Right forelimb (tissue), 1 donor: ENCODE measurements at places on chromosomes 2 and 18.

DNA sequence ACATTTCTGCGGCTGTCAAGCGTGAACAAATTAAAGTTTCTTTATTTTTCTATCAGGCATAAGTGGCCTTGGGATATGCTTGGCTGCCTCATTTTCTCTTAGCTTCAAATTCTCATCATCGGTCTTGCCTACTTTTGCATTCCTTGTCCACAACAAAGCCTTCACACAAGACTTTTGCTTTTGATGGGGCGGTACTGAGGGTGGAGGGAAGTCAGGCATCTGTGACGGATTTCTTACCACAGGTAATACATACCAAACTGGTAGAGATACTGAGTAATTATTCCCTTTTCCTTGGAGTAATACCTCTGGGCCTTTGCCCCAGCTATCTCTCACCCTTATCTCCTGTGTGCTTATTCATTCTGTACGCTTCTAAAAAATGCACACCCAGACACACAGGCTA lies 468.3 kb upstream of the RGPD4 start:
- no peak for DNase-seq

- DNase-seq, result no peak
Measured at GRCh38 chr2:237868631-237869342, 9.4 kb downstream of the RAMP1 start.

DNA sequence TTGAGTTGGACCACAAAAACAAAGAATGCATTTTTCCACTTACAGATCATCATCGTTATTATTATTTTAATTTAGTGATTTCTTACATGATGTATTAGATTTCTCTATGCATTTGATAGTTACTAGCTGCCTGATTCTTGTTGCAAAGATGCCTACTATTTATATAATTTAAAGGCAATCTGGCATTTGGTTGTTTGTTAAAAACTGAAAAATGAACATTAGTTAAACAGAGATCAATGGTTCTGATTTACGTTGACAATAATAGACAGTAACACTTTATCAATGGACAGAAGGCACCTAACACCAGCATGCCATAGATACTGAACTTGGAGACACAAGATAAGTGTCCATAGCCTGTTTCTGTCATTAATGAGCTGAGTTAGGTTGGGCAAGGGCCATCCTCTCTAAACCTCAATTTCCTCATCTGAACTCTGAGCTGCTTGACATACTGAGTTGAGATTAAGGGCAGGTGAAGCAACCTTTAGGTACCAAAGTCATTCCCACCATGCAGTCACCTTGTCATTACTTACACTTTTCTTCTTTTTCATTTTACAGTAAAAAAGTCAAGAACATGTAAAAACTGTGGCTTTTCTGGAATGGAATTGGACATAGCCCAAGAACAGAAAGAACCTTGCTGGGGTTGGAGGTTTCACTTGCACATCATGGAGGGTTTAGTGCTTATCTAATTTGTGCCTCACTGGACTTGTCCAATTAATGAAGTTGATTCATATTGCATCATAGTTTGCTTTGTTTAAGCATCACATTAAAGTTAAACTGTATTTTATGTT lies 3.1 kb downstream of the CCL20 start:
- no peak for DNase-seq

GRCh38 chr18:49725809-49726674 lies 87.3 kb downstream of the ACAA2 start:
- DNase-seq, result peak; percentile 85

- DNase-seq, result no peak
Measured at GRCh38 chr2:223585666-223586065, 16.5 kb downstream of the SCG2 start.

GRCh38 chr2:10392951-10393639 lies 55.0 kb downstream of the ODC1 start:
- no peak for DNase-seq

DNA sequence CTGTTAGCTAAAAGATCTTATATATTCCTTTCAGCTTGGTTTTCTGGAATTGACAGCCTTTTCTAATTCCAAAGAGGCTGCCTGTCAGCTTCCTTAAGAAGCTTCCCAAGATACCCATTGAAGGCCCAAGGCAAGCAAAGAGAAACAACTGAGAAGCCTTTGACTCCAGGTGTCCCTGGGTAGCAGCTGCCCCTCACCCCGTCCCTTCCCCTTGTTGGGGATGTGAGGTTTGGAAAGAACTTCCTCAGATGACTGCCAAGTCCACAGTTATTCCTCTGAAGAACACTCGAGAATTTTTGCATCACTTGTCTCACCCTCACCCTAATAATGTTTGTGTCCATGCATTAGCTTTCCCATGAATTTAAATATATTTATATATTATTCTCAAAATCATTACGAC lies 13.3 kb downstream of the MAPRE3 start:
- no peak for DNase-seq

- no peak for DNase-seq
Measured at GRCh38 chr2:141482697-141483096, 648.1 kb downstream of the LRP1B start.

DNA sequence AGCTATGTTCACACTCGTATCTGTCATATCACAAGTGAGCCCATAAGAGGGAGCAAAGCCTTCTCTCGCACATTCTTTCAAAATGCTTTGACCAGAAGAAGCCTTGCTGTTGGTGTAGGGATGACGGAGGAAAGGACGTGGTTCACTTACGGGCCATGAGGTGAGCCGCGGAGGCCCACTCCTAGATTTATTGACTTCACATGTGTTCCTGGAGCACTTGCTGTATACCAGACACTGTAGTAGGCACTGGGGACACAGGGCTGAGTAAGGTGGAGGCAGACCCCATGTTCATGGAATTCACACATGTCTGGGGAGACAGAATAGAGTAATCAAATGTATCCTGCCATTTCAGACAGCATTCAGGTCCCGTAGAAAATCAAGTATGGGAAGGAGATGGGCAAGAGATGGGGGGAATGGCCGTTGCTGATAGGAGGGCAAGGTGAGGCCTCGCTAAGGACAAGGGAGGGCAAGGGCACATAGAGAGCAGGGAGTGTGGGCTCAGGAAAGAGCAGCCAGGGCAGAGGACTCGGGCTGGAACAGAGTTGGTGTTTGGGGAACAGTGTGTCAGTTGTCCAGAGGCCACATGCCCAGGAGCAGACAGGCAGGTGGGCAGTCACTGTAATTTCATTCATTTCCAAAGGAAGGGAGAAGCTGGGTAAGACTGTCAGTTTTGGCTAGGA lies 182.2 kb downstream of the LDLRAD4 start:
- no peak for DNase-seq

DNA sequence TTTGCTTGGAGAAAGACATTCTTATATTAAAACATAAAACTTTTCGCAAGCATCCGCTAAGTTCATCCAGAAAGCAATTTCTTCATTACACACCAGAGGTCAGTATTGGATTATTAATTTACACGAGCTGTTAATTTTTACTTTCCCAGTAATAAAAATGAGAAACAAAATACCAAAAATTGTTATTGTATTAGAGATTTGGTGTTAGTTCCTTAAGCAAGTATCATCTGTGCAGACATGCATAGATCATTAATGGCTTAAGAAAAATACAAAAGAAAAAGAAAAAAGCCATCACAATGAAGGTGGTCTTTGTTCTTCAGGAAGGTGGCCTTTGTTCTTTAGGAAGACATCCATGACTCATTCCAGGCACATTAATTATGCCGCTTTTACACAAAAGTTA lies 53.6 kb upstream of the HNMT start:
- DNase-seq, result no peak

DNA sequence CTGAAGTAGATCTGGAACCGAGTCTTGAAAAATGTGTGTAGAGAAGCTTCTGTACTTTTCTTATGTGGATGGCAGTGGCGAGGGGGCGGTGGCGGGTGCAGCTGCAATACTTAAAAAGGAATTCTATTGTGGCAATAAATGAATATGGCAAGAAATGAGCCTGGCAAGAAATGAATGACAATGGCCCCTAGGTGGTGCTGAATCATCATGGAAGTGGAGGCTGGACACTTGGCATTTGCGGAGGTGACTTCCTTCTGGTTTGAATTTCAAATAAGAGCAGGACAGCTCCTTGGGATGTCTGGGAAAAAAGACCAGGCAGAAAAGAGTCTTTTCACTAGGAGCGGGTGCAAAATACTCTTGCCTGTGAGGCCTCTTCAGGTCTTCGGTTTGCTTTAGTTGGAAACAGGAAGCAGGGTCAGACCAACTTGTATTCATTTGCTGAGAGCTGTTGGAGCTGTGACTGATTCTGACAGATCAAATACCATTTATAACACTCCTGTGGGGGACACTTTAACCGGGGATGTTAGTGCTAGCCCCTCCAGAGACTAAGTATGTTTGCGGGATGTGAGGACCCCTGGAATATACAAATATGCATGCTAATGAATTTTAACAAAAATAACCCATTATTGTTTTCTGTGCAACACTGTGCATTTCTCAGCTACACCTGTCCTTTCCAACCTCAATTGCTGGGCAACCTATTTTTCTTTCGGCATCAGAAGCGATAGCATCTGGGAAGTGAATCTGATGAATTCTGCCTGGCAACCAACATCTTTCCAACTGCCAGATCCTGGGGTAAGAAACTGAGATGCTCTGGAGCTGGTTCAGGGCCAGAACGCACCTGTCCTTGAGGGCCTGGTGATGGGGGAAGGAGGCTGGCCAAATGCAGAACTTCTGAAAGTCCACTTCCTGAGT lies 35.4 kb downstream of the FASTKD2 start:
- peak; percentile 82 for DNase-seq

GRCh38 chr2:127463155-127463991 lies 45.1 kb downstream of the PROC start:
- peak; percentile 83 for DNase-seq

GRCh38 chr18:69469444-69469919 lies 68.8 kb downstream of the DOK6 start:
- DNase-seq, result no peak

- no peak for DNase-seq
Measured at GRCh38 chr2:166106431-166107015, 21.3 kb downstream of the SCN1A start.

- DNase-seq, result no peak
Measured at GRCh38 chr2:159088906-159089305, 120.5 kb downstream of the TANC1 start.

DNA sequence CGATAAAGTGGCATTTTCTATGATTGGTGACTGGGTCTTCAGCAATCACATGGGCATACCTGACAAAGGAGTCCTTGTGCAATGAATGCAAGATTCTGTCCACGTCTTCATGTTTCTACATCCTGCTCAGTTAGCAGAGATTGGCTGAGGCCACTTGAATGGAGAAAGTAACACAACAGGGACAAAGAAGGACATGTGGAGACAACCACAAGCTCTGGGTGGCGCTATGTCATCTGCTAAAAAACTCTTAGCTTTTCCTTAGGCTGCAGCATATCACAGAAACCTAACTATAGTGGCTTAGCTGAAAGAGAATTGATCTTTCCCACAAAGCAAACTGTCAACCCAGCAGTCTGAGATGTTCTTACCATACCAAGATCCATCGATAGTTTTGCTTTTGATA lies 1109.7 kb downstream of the SOCS6 start:
- DNase-seq, result peak; percentile 46

DNA sequence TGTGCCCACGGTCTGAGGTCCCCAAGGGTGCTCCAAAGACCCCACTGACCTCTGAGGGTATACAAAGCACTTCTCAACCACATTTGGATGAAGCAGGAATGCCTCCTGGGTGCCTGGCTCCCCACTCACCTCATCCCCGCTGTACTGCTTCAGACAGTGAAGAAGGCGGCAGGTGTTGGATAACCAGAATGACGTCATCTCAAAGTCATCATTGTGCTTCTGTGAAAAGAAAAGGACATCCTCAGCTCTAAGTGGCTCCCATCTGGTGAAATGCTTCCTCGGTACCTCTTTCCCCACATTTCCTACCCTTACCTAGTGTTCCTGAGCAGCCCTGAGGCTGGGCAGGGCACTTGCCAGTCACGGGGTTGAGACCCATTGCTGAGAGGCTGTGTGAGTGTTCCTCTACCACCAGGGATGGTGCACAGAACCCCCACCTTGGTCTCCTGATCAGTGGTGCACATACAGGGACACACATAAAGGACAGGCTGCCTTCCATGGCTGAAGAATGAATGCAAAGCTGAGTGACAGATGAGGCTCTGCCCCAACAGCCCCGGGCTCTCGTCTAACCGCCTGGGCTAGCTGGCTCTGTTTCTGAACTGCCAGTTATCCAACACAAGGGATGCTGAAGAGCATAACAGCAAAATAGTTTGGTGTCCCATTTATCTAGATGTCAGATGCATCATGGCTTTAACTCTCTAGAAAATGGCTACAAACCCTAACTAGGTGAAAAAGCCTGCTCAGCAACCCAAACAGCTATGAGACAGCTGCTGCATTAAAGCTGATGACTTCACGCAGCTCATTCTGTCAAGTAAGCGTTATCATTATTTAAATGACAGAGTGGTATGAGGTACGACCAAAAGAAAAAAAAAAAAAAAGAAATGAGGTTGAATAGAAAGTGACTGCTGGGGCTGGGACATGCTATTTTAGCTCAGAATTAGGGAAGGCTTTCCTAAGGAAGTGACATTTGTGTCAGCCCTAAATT lies 28.2 kb upstream of the ACAA2 start:
- DNase-seq, result peak; percentile 15

GRCh38 chr2:231701456-231702373 lies 6.6 kb upstream of the PTMA start:
- DNase-seq, result no peak

- DNase-seq, result no peak
Measured at GRCh38 chr18:49880661-49881060, 67.3 kb upstream of the ACAA2 start.

GRCh38 chr2:65164426-65164891 lies 34.6 kb upstream of the RAB1A start:
- no peak for DNase-seq

- no peak for DNase-seq
Measured at GRCh38 chr2:96950381-96951124, 35.8 kb downstream of the FAM178B start.

- DNase-seq, result no peak
Measured at GRCh38 chr2:200779214-200779613, 32.5 kb upstream of the BZW1 start.

GRCh38 chr2:235977445-235977844 lies 190.7 kb downstream of the GBX2 start:
- DNase-seq, result no peak

- no peak for DNase-seq
Measured at GRCh38 chr18:10300739-10301138, 153.7 kb upstream of the APCDD1 start.

GRCh38 chr2:182666674-182667314 lies 49.3 kb upstream of the DNAJC10 start:
- no peak for DNase-seq

GRCh38 chr18:78999939-79000338 lies 20.3 kb downstream of the SALL3 start:
- DNase-seq, result no peak

GRCh38 chr18:11909061-11909455 lies 941 bp upstream of the MPPE1 start:
- no peak for DNase-seq

DNA sequence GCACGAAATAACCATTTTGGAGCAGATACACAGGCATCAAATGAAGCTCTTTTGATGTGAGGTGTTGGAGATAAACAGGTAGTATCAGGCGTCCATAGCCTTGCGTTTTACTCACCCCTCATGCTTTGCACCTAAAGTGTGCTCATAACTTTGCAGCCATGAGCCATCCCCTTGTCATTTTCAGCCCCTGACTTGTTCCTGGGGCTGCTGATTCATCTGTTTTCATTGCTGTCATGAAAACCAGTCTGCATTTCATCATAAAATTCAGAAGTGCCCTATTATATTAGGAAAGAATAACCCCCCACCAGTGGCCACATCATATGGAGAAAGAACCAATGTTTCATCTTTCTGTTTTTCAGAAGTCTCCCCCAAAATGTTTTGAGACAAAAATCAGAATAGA lies 329.7 kb upstream of the NRP2 start:
- no peak for DNase-seq
